ENCODE measurements at places on chromosomes 3 and 15.

- DNase-seq, result no peak
Observed at GRCh38 chr15:70742928-70743327, 20.4 kb downstream of the UACA start.

DNA sequence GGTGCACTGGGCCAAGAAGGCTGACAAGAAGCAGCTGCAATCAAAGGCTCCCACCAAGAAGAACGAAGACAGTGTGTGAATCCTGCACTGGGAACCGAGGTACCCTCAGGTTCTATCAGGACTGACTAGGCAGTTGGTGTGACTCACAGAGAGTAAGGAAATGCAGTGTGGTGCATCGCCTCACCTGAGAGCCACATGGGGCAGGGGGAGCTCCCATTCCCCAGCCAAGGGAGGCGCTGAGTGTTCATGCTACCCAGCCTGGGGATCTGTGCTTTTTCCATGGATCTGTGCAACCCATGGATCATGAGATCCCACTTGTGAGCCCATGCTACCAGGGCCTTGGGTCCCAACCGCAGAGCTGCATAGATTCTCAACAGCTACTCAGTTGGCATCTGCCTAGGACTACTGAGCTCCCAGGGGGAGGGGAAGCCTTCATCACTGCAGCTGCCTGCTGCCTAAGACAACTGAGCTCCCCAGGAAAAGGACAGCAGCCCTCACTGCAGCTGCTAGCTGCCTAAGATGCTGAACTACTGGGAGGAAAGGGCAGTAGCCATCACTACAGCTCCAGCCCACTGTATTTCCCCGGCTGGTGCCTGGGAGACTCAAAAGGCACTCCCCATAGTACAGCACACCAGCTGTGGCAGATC, 6.9 kb upstream of the PLSCR2 start:
- DNase-seq, result no peak

GRCh38 chr3:148840451-148840850, 12.8 kb downstream of the CPB1 start:
- no peak for DNase-seq

- no peak for DNase-seq
Observed at GRCh38 chr15:78103406-78104118, 11.2 kb downstream of the SH2D7 start.

- DNase-seq, result peak; percentile 23
Observed at GRCh38 chr3:52350981-52351761, 35.1 kb downstream of the DNAH1 start.

DNA sequence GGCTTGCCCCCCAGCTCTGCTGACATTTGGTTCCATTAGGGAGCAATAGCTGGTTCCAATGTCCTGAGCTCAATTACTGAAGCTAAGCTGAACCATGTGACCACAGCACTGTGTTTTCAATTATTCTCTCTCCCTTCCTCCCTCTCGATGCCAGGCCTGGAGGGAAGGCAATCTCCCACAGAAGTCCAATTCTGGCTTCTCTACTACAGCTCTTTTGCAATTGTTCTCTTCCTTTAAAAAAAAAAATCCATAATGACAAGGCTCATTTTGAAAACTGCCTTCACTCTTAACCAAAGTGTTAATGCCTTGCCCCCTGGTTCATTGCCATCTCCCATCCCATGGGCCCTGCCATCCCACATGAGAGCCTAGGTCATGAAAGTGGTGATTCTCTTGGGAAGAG, 24.8 kb downstream of the IL16 start:
- no peak for DNase-seq

DNA sequence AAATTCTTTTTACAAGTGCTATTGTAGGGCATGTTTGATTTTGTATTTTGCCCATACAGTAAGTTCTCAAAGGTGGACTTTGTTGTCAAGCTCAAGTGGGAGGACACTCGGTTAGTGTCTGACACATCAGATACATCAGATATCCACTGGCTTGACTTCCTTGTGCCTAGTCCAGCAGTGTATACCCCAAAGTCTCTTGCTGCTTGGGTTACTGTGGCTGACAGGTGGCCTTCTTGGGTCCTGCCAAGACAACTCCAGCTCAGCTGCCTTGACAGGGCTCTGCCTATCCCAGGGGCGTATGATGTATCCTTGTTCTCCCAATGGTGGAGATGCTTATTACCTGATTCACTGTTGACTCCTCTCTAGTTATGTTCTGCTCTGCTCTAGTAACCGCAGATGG, 214.9 kb downstream of the CBLB start:
- DNase-seq, result no peak

- no peak for DNase-seq
Observed at GRCh38 chr3:187519428-187519890, 150.7 kb downstream of the SST start.

DNA sequence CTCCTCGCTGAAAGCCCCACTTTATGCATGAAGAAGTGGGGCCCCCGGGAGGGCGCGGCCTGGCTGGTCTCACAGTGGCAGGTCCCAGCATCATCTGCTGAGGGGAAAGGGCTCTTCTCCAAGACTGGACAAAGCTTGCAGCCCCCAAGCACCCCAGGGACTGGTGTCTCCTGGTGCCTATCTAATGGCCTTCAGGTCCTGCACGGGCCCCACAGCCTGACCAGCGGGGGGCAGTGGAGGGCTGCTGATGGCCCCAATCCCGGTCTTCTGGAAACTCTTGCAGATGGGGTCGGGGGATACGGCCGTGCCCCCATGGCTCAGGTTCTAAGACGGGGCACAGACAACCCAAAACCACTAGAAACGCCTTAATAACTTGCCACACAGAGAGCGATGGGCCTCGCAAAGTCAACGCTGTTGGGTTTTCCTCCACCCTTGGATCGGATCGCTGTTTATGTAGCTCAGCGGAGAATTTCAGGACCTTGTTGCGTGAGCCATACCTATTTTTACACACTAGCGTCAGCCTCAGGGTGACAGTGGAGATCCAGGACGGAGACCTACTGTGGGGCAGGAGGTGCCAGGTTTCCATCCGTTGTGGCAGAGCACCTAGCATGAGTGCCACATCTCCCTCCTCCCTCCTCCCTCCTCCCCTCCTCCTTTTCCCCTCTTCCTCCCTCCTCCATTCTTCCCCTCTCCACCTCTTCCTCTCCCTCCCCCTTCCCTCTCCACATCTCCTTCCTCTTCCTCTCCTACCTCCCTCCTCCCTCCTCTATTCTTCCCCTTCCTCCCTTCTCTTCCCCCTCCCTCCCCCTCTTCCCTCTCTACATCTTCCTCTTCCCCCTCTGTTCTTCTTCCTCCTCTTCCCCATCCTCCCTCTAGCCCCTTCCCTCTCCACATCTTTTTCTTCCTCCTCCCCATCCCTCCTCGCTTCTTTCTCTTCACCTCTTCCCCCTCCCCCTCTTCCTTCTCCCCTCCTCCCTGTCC, 79.3 kb upstream of the ALDH1L1 start:
- DNase-seq, result no peak

GRCh38 chr3:160948273-160948672, 156.9 kb downstream of the B3GALNT1 start:
- no peak for DNase-seq

DNA sequence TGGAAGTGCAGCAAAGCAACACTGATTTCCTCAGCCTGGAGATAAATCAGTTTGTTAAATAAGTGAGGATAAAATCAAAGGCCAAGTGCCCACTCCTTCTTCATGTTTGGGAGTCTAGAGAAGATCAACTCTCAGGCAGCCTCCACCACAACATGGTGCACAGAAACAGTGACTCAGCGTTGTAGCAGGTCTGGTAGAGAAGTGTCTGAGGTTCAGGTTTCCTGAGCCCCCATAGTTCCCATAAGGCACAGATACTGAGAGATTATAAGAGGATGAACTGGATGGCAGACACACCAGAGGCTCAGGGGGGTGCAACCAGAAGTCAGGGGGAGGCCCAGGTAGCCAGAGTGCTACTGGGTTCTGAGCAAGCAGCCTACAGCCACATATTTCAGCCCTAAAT, 166.7 kb downstream of the FRMD5 start:
- DNase-seq, result no peak

- DNase-seq, result no peak
Observed at GRCh38 chr3:188437926-188438325, 284.0 kb downstream of the LPP start.

- no peak for DNase-seq
Observed at GRCh38 chr15:25706176-25706955, 156.8 kb downstream of the ATP10A start.

- DNase-seq, result no peak
Observed at GRCh38 chr15:45743426-45744235, 108.8 kb downstream of the SQOR start.

DNA sequence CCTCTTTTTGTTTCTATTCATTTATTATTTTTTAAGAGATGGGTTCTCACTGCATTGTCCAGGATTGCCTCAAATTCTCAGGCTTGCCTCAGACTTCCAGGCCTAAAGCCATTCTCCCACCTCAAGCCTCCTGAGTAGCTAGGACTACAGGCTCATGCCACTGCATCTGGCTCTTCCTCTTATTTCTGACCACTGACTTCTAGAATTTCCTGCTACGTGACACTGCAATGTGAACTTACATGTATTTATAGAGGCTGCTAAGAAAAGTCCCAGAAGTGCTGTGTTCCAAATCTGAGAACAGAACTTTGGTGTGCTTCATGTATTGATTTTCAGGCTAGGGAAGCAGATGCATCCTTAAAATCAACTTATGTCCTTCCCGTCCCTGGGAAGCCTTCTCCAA, 407.4 kb downstream of the RSL24D1 start:
- DNase-seq, result no peak

DNA sequence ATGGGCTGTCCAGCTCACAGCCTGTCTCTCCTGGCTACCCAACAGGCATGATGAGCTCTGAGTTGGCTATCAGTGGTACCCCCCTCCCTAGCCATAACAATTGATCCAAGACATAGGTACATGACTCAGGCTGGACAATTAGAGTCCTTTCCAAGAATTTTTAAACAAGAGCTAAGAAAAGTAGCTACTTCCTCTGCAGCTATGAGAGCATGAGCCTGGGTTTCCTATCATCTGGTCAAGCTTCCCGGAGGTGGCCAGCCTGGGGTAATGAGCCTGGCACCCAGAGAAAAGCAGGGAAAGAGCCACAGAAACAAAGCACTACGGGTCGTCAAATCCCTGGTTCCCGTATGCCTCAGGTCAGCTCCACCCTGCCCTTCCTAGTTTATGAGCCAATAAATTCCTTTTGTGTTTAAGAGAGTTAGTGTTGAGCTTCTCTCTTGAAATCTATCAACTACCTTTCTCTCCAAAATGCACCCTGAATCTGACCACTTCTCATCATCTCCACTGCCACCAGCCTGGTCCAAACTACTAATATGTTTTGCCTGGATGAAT, 2.3 kb upstream of the SLC51B start:
- no peak for DNase-seq

- no peak for DNase-seq
Observed at GRCh38 chr15:77076323-77076915, 5.5 kb upstream of the TSPAN3 start.

DNA sequence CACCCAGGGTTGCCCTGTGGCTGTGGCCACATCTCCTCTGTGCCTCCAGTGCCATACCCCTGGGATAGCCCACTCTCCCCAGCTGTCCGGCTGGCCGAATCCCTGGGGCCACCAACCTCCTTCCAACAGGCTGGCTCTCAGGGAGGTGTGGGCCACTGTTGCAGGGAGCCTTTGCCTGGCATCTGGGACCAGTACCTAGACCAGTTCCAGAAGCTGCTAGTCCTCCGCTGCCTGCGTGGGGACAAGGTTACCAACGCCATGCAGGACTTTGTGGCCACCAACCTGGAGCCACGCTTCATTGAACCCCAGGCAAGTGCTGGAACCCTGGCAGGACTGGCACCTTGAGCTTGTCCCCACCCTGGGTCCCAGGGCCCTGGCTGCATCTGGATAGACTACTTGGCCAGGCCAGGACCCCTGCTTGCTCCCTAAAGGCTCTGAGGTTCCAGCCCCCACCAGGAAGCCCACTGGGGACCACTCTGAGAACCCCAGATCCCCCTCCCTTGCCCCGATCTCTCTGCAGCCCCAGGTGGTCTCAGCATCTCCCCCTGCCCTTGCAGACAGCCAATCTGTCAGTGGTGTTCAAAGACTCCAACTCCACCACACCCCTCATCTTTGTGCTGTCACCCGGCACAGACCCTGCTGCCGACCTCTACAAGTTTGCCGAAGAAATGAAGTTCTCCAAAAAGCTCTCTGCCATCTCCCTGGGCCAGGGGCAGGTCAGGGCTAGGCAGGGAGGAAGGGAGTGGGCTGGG, 50.0 kb downstream of the SEMA3G start:
- no peak for DNase-seq

- DNase-seq, result no peak
Observed at GRCh38 chr3:138066383-138066782, 49.0 kb downstream of the DZIP1L start.

GRCh38 chr3:90015688-90016356, 908.4 kb downstream of the EPHA3 start:
- DNase-seq, result no peak
